ENCODE measurements at places on chromosomes 3 and 15. TPM values are rescaled to one million over a fixed set of nuclear protein-coding genes. Genes with fewer than 3 reads are reported as not detected.

Gene TRH
- total RNA-seq, result not detected

Gene LNP1
- 6.0 TPM for total RNA-seq

Gene CX3CR1
- total RNA-seq, result not detected

Gene GRAMD1C
- 1.4 TPM for total RNA-seq

- no peak for DNase-seq
Measured at GRCh38 chr15:50057905-50058639, 61.0 kb downstream of the ATP8B4 start.

DNA sequence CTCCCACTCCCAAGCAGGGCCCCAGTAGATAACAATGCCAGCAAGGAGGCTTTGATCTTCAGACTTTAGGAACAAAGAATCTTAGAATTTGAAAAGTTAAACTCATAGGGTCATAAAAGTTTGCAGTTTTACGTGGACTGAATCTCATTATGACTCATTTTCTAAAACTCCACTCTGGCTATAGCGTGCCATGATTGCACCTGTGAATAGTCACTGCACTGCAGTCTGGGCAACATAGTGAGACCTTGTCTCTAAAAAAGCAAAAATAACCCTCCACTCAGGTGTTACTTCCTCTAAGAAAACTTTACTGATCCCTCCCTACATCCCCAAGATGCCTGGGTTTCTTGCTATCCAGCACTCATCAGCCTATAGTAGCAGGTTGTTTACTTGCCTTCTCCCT is 104.5 kb downstream of the IL20RB start:
- no peak for DNase-seq

GRCh38 chr3:136778865-136779264 is 26.7 kb upstream of the STAG1 start:
- no peak for DNase-seq

DNA sequence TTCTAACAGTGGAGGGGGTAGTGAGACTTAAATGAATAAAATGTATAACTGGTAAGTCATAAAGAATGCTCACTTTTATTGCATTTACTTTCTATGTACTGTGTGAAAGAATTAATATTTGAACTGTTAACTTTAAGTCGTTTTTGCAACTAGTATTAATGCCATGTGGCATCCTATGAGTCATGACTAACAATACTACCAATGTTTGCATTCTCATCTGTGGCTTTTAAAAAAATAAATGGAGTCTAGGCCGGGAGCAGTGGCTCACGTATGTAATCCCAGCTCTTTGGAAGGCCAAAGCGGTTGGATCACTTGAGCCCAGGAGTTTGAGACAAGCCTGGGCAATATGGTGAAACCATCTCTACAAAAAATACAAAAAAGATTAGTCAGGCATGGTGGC is 5.2 kb downstream of the C3orf49 start:
- no peak for DNase-seq
